Skeletal muscle cell (primary cell): ENCODE measurements at places on chromosomes 2 and 18.

- DNase-seq = no peak
These were observed 32.8 kb upstream of the NYAP2 start for GRCh38 chr2:225366731-225367130.

DNA sequence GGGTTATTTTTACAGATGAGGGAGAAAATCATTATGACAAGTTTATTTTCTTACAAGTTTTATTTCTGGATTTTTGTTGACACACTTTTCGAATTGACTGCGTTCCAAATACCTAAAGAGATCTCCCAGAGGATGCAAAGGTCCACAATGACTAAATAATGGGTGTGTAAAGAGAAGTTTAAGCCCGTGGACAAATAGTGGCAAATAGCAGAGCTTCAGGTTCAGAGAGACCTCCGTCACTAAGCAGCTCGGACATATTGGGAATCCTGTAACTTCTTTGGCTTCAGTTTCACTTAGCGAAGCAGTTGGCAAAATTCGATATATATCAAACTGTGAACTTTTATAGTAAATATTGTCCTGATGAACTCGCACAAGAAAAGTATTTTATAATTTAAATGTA is 270.5 kb upstream of the KCNJ3 start:
- DNase-seq = no peak

DNA sequence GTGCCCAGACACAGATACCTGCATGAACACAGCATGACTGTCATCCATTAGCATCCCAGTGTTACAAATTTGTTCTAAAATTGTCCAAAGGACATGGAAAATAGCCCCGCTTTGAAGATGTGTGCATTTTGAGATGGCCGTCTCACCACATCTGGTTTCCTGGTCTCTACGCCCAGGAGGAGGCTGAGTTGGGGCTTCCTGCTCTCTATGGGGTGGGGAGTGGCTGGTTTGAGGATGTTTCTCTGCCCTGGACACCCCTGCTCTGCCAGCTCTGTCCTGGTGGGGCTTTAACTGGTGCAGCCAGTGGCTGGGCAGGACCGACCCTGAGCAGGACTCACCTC is 74.6 kb upstream of the SMAD7 start:
- DNase-seq = no peak

- peak; percentile 88 for DNase-seq
These were observed 370.8 kb upstream of the NT5C1B start for GRCh38 chr2:18959952-18960717.

DNA sequence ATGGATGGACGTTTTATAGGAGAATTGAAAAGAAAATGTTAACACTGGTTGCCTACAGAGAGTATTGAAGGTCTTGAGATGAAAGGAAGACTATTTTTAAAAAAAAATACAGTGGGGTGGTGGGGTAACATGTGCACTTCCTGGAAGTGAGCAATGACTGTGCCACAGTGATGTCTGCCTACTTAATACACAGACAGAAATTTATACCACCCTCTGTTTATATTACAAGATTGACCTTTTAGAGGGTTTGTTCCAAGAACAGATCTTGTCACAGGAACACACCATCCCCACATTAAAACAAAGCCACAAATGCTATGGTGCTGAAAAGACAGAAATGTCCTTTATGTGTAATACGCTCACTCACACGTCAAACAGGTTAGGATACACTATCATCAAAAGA is 87.6 kb downstream of the THADA start:
- no peak for DNase-seq

DNA sequence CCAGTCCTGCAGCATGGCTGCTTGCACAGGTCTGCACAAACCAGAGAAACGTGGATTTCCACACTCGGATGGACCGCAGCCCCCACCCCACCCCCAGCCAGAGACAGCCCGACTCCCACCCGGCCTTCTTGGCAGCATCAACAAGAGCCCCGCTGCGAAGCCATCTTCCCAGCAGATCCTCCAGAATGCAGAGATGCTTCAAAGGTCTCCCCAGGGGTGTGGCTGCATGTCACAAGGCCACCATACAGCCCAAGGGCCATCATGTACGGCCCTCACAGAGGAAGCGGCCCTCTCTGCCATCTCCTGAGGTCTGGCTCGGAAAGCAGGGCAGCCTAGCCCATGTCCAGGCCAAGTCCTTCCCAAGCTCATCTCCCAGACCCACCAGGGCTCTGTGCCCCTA is 11.5 kb downstream of the DNMT3A start:
- no peak for DNase-seq

DNA sequence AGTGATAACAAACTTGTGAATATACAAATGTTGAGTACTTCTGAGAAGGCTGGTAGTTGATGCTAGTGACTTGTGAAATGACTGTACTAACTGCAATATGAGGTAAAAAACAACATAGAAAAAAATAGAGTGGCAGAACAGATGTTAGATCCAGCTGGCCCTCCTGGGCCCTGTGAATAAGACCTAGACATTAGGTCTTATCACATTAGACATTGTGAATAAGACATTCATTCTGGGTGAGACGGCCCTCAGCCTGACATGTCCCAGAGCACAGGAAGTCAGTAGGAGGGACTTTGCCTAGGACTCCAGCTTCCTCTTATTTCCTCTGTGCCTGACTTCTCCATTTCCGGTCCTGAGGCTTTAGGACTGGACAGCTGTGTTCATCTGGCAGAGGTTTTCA is 22.9 kb downstream of the DOK1 start:
- DNase-seq = no peak
